ENCODE measurements at places on chromosomes 6 and 20.

DNA sequence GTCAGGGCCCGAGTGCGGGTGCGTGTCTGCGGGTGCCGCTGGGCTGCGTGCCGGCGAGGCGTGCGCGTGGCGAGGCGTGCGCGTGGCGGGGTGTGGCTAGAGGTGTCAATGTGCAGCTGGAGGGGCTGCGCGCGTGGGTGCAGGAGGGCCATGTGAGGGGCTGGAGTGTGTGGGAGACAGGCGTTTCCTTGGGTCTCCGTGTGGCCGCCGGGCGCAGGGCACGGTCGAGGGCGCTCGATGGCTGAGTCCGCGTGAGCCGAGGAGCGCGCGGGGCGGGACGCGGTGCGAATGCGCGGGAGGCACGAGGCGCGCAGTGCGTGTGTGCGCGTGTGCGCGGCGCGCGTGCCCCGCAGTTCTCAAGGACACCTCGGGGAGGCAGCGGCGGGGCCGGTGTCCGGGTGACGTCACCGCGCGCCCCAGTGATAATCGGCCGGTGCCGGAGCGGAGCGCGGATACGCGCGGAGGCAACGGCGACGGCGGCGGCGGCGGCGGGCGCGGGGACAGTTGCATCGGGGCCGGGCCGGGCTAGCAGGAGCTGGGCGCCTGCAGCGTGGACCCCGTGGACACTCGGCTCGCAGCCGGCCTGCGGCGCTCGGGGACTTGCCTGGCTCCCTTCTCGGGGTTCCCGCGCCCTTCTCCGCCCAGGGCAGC lies 38.7 kb downstream of the YTHDF1 start:
- no peak for DNase-seq

DNA sequence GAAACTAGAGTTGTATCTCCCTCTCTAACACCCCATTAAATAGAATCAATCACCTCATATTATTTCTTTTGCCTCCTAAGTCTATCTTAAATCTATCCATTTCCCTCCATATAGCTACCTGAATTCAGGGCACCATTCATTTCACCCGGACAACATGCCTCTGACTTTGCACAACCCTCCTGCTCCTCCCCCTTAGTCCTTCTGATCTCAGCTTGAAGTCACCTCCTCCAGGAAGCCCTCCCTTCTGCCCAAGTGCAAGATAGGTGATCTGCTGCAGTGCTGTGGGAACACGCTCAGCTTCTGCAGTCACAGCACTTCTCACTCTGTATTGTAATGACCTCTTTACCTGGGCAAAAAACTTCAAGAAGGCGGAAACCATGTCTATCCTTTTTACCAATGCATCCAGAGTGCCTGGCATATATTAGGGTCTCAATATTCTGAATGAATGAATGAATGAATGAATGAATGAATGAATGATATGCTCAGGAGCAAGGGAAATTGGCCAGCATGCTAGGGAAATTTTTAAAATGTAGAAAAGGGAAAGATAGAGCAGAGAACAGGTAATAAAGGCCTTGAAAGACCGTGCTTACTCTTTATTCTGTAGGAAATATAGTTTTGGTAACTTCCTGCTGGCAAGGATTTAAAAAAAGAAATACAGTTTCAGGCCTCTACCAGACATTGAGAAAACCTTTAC lies 41.7 kb downstream of the MBOAT1 start:
- DNase-seq: no peak

- no peak for DNase-seq
Observed at GRCh38 chr6:45959534-45960145, 56.0 kb downstream of the CLIC5 start.

DNA sequence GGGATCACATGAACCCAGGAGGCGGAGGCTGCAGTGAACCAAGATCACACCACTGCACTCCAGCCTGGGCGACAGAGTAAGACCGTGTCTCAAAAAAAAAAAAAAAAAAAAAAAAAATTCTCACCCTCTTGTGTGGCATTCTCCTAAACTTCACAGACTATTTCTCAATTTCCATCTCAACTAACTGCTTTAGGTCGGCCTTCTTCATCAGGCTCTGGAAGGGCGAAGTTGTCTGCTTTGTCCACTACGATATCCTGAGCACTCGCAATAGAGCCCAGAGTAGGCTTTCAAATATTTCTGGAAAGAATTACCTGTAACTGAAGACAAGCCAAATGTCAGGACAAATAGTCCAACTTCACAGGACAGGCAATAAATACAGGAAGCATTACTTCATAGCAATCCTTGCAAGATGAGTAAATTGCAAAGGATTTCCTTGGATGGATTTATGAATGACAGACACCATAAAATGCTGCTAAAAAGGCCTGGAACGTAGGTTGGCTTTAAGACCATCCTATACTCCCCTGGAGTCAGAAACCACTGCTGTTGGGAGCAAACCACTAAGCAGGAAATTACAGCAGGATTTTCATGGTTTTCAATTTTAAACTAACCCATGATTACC lies 116.3 kb upstream of the SLC2A12 start:
- no peak for DNase-seq

DNA sequence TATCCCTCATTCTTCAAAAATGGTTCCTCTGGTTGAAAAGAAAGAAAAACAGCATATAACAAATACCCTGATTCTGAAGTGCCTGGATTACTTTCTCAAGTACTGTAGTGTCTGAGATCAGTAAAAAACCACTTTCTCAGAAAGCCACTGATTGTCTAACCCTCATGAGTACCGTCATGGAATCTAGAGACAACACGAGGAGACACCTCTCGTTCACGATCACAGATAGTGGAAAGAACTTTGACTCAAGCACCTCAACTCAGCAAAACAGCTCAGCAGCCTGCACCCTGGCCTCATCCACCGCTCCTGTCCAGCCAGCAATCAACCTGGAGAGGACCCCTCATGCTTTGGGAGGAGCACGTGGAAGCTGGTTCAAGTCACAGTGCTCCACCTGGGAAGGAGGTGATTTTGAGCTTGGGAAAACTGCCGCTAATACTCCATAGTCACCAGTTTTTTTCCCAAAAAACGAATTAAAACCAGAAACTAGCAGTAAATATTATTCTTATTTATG lies 1.0 kb downstream of the SCML4 start:
- peak; percentile 37 for DNase-seq

GRCh38 chr6:87395431-87395830 lies 12.3 kb upstream of the CFAP206 start:
- DNase-seq: no peak

DNA sequence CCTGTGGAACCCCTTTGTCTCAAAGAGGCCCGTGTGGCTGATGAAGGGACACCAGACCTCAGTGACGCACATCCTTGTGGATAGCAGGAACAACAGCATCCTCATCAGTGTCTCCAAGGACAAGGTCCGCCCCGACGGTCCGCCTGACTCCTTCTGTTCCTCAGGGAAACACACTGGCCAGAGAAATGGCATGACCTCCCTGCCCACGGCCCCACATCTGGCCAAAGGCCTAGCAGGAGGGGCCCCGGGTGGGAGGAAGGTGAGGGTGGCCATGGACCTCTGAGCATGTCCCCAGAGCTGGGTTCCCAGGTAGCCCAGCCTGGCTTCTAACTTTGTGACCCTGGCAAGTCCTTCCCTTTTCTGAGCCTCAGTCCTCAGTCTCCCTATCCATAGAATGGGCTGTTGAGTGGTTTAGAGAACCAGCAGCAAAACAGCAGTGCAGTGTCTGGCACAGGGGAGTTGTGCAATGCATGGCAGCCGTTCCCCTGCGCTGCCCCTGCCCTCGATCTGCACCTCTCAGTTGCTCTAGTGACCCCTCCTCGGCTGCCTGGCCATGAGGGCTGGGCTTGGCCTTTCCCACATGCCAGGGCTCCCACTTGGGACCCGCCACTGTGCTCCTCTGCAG lies 48.3 kb downstream of the EFCAB8 start:
- no peak for DNase-seq

GRCh38 chr6:107756660-107757355 lies 67.3 kb downstream of the SCML4 start:
- no peak for DNase-seq

GRCh38 chr20:13305284-13305683 lies 84.2 kb downstream of the ISM1 start:
- no peak for DNase-seq

DNA sequence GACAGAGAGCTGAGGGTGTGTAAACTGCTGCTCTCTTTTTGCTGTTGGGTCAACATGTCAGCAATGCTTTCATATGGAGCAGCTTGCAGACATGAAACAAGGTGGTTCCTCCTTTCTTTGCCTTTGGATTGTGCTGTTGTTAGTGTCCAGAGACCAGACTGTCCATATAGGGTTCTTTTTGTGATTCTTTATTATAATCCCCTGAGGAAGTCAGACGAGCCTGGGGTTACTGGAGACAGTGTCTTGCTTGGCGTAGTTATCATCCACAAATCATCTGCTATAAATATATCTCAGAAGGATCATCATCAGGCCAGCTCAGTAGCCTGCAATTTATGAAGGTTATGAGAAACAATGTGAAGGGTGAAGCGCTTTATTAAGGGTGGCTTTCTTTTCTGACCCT lies 2.3 kb upstream of the ADGRB3 start:
- DNase-seq: no peak

DNA sequence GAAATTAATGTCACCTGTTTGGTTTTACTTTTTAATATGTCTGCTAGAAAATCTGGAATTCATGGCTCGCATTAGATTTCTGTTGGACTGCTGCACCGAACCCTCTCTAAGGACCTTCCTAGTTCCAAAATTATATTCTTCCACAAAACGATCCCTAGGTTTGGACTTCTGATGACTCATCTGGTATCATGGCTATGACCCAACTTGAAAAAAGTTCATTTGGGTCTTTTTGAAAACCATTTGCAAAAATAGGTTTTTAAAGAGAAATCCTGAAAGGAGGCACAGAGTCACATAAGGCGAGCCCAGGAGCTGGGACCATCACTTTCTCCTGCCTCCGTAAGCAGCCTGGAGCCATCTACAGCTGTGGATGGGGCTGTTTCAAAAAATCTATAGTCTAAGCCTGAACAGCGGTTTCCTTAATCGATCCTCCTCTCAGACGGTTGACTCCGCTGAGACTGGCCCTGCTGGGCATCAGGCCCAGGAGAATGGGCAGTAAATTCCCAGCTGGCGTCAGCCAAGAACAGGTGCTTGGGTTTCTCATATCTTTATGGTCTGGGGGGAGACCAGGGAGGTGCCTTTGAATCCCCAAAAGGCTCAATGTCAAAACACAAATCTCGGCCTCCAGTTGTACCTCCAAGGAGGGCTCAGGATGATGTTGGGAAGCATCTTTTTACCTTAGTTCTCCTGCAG lies 44.6 kb downstream of the SLC24A3 start:
- no peak for DNase-seq

DNA sequence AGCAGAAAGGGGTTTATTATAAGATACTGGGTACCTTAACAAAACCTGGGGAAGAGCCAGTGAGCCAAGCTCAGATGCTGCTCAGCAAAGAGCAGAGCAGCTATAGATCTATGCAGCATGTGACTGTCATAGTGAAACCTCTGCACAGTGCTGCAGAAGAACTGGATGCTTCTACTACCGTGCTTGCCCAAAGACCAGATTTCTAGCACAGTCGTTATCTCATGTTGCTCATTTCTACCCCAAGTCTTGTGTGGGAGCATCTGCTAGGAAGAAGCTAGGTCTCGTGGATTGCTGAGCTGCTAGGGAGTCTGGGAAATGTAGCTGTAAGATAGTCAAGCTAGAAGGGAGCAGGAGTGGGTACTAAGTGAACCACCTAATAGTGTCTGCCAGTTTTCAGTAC lies 31.7 kb upstream of the GNRH2 start:
- DNase-seq: no peak

DNA sequence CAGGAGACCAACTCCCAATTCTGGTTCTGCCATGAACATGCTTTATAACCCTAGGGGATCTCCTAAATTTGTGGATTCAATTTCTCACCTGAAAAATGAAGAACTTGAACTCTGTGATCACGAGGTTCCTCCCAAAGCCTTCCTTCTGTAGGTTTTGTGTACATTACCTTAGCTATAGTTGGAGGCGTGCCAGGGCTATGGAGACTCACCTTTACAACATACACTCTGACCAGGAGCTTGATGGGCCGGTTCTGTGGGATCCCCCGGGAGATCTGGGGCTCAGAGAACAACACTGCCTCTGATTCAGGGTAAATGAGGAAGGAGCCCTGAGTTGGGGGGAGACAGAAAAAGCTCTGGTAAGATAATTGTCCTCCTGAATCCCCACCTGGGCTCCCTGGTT lies 34.1 kb downstream of the ERGIC3 start:
- peak; percentile 95 for DNase-seq

DNA sequence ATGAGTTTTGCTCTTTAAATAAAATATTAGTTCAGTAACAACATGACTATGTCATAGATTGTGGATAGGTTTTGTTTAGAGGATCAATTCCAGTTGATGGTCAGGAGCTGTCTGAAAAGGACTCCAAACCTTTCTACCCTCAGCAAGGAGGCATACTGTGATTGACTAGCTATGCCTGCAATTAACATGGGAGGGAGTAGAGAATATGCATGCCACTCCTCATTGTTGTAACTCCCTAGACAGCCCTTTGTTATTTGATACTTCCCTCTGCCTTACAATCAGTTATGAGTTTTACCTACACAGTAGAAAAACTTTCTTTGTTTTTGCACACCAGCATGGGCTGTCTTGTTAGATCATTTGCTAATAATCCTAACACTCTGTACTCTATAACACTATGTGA lies 1418.5 kb downstream of the KHDRBS2 start:
- DNase-seq: no peak

- no peak for DNase-seq
Observed at GRCh38 chr6:137698636-137699030, 168.4 kb upstream of the TNFAIP3 start.

DNA sequence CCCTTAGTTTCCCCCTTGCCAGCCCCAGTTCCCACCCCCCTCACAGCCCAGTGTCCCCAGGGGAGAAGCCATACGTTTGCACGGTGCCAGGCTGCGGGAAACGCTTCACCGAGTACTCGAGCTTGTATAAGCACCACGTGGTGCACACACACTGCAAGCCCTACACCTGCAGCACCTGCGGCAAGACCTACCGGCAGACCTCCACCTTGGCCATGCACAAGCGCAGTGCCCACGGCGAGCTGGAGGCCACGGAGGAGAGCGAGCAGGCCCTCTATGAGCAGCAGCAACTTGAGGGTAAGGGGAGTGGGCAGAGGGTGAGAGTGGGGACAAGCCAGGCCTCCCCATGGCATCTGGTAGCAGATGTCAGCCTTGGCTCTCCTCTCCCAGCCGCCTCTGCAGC lies 5.1 kb upstream of the DEF6 start:
- DNase-seq: no peak

DNA sequence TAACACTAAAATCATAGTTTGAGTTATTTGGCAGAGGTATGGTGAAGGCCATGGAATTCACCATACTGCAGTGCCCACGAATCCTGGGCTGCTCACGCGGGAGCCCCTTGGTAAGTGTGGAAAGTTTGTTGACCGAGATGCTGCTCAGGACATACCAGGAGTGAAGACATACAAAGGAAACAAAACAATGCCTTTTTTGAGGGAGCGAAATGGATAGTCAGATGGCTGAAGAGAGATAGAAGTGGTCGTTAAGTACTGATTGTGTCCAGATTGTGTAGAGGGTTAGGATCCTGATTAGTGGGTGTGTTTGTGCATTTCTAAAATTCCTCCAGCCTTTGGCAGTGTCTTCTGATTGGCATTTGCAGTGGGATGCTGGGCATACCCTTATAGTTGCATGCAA lies 83.0 kb downstream of the SOBP start:
- no peak for DNase-seq

DNA sequence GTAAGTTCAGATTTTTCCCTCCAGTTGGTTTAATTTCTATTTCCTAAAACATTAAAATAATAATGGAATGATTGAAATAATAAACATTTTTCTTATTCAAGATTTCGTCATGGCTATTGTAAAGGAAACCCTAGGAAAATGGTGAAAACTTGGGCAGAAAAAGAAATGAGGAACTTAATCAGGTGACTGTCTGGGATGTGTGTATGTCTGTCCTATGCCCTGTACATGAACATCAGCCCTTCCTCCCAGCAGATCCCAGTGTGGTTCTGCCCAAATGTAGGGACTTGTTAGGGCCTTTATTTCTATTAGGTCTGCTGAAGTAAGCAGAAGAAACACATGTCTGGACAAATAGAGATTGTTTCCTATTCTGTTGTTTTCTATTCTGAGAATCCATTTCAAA lies 13.1 kb downstream of the RIOK1 start:
- no peak for DNase-seq

All from stomach (tissue), 19 donors.